ENCODE measurements at places on chromosomes 5 and 9.

DNA sequence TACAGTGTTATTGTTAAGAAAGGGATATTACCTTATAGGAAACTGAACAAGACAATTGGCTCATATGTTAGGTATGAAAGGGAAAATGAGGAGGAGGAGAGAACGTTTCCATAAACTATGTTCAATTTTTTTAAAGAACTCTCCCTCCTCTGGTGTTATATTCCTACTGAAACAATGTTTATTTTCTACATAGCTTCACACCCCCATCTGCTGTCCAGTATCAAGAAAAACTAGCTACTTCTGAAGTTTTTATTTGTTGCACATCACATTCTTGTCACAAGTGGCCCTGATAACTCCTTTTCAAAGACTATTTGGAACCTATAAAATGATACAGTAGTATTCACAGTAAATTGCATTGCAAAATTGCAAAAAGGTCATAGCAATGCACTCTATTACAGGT, 223.4 kb upstream of the FAM174A start:
- no peak for DNase-seq

DNA sequence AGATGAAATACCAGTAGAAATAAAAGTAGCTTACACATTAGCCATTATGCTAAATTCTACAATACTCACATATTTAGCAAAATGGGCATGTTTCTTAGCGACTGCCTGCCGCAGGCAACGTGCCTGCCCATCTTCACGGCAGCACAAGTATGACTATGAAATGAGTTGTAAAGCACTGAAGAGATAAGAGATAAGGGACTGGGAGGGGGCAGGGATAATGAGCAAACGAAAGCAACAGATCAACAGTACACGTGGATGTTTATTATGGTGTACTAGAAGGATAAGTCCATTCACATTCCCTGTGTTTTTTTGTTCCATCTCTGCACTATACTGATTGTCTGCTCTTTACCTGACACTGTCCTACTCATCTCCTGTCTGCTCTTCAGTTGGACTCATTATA, 44.1 kb upstream of the KCNN2 start:
- no peak for DNase-seq

- no peak for DNase-seq
Measured at GRCh38 chr9:121886759-121887485, 206.2 kb downstream of the TTLL11 start.

- no peak for DNase-seq
Measured at GRCh38 chr5:122736086-122736845, 38.6 kb upstream of the SNX2 start.

DNA sequence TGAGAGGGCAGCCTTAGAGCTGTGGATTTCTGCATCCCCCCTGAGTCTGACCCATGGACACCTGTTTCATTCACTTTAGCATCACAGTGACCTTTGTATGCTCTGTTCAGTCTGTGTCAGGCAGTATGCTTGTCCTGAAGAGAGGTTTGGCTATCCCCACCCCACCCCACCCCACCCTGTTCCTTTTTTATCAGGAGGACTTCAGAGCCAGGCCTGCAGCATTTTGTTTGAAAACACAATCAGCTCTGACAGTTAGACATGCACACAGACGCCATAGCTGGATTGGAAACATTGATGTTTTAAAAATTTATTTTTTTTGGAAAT, 142.2 kb downstream of the NTRK2 start:
- no peak for DNase-seq

- no peak for DNase-seq
Measured at GRCh38 chr9:36959681-36960574, 74.1 kb downstream of the PAX5 start.

DNA sequence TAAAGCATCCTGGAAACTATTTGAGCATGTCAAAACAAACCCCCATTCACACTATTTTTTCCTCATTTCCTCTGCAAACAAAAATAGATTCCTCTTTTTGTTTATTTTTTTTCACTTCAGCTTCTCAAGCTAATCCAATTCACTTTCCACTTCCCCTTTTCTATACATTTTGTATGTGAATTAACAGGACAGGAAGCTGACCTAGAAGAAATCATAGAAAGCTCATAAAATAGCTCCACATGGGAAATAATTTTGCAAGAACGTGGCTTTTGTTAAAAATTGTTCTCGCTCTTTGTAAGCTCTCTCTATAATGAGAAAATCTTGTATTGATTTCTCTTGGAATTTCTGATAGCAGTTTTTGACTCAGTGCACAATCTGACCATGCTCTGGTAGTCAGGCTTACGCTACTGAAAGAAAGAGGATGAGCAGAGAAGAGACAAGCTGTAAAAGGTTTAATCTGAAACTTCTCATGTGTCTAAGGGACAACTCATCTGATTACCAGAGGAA, 215.8 kb downstream of the ADAMTS12 start:
- no peak for DNase-seq

- no peak for DNase-seq
Measured at GRCh38 chr5:122436615-122437014, 124.6 kb downstream of the SNCAIP start.

GRCh38 chr5:87751824-87752223, 339.1 kb upstream of the CCNH start:
- DNase-seq, result no peak

Measured in non-pigmented ciliary epithelial cell (primary cell).